Activated naive CD4-positive, alpha-beta T cell treated with anti-CD3 and anti-CD28 coated beads, Interleukin-2, amount 10 ng/mL, durations not matched to agents 5 hours and 36 hours (primary cell): ENCODE measurements at places on chromosomes 5 and 9. TPM values are rescaled to one million over a fixed set of nuclear protein-coding genes. Genes with fewer than 3 reads are reported as not detected.

The CPEB4 gene
- 11.6 TPM for total RNA-seq

The IDNK gene
- 7.0 TPM for total RNA-seq

The ZBTB6 gene
- 11.4 TPM for total RNA-seq

The EIF4E1B gene
- total RNA-seq, result not detected

The PCDHGB1 gene
- not detected for total RNA-seq
